Stomach (tissue), 19 donors: ENCODE measurements at places on chromosomes 7 and 10. TPM values are rescaled to one million over a fixed set of nuclear protein-coding genes. Genes with fewer than 3 reads are reported as not detected.

DNA sequence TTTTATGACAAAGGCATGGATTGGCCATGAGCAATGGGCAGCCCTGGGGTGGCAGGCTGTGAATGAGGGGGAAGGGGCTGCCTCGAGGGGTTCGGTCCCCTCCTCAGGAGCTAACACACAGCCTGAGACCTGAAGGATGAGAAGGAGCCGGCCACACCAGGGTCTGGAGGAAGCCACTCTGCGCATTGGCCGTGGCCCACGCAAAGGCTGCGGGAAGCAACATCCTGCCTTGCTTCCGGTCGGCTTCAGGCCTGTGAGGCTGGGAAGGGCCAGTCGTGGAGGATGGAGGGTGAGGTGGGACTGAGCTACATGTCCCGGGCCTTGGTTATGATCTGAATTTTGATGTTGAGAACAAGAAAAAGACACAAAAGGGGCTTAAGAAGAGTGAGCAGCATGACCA lies 49.4 kb downstream of the RGS10 start:
- DNase-seq: no peak

GRCh38 chr10:24762161-24762924 lies 38.7 kb upstream of the ARHGAP21 start:
- no peak for DNase-seq

DNA sequence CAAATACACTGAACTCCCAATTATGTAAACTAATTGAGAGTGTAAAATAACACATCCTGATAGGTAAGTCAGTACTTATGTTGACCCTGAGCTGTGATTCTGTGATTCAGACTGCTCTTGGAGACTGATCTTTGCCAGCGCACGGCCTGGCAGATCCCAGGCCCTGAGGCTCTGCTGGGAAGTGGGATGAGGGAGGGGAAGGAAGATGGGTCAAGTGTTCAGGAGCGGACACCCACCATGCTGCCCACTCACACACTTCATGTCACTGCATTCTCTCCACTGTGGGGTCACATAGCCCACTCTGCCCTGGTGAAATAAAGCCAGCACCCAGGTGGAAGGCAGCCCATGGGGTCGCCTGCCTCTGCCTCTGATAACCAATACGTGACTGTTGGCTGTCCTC lies 226.2 kb downstream of the TNS3 start:
- DNase-seq: no peak

DNA sequence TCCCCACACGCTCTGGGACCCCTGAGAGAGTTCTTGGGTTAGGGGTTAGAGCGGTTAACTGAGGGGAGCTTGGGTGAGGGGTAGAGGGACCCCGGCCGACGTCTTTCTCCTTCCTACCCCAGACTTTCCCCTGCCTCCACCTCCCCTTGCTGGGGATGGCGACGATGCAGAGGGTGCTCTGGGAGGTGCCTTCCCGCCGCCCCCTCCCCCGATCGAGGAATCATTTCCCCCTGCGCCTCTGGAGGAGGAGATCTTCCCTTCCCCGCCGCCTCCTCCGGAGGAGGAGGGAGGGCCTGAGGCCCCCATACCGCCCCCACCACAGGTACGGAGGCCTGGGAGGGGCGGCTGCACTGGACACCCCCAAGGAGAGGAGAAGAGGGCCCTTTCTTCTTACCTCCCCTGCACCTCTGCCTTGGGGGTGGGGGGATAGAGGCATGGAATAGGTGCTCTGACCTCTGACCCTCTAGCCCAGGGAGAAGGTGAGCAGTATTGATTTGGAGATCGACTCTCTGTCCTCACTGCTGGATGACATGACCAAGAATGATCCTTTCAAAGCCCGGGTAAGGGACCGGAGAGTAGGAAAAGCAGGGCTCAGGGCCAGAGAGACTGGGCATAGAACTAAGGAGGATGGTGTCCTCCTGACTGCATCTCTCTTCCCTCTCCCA lies 1.1 kb downstream of the ZYX start:
- DNase-seq: peak; percentile 49

GRCh38 chr7:134307320-134307719 lies 9.4 kb downstream of the SLC35B4 start:
- no peak for DNase-seq

The TRIL gene
- not detected for total RNA-seq

The ERLIN1 gene
- 9.8 TPM for total RNA-seq

The COL17A1 gene
- 5.7 TPM for total RNA-seq

The SLC26A5 gene
- not detected for total RNA-seq
